ENCODE measurements at places on chromosomes 1 and 21.

DNA sequence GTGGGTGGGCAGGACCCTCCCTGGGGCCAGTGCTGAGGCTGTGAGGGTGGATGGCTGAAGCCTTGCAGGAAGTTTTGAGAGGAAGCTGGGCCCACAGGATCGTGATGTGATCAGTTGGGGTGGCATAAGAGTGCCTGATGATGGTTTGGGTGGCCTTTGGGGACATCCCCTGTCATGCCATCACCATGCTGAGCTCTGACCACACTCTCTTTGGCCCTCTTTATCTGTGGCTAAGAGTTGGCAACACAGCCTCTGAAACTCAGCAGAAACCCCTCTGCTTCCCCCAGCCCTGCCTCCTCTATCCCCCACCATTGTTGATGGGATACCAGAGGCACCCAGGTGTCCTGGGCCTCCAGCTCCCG, 19.8 kb downstream of the MIIP start:
- DNase-seq, result no peak

GRCh38 chr1:201468501-201468843, 516 bp downstream of the PHLDA3 start:
- DNase-seq, result peak; percentile 60

GRCh38 chr1:229531326-229531725, 23.2 kb upstream of the NUP133 start:
- DNase-seq, result no peak

GRCh38 chr1:175171036-175171913, 21.3 kb downstream of the KIAA0040 start:
- DNase-seq, result no peak

GRCh38 chr21:20377250-20377649, 621.0 kb upstream of the NCAM2 start:
- no peak for DNase-seq

DNA sequence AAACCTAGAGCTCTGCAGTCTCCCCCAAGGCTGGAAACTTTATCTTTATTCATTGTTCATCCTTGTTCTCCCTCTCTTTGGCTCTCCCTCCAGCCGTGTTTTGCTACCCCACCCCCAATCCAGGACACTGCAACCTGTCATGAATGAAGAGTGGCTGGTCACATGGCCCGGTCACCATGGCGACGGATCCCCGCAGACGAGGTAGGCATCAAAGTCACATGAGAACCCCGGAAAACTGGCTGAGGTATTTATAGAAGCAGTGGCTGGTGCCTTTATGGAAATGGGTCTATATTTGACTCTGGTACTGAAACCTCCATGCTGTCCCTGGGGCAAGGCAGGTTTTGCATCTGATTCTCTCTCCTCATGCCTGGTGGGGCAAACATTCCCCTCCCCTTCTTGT, 13.4 kb upstream of the SLC6A17 start:
- DNase-seq, result peak; percentile 78

DNA sequence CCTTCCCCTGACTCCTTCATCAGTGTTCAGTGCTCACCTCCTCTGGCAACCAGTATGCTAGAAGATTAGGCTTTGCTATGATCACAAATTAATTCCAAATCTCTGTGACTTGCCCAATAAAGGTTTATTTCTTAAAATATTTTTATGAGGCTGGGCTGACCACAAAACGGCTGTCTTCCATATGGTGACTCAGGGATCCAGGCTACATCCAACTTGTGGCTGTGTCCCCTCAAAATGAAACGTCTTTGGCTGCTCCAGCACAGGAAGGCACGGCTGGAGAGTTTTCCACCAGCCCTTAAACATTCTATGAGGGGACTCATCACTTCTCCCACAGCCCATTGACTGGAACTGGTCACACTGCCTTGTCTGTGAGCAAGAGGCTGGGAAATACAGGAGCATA, 131.5 kb downstream of the HUNK start:
- no peak for DNase-seq

DNA sequence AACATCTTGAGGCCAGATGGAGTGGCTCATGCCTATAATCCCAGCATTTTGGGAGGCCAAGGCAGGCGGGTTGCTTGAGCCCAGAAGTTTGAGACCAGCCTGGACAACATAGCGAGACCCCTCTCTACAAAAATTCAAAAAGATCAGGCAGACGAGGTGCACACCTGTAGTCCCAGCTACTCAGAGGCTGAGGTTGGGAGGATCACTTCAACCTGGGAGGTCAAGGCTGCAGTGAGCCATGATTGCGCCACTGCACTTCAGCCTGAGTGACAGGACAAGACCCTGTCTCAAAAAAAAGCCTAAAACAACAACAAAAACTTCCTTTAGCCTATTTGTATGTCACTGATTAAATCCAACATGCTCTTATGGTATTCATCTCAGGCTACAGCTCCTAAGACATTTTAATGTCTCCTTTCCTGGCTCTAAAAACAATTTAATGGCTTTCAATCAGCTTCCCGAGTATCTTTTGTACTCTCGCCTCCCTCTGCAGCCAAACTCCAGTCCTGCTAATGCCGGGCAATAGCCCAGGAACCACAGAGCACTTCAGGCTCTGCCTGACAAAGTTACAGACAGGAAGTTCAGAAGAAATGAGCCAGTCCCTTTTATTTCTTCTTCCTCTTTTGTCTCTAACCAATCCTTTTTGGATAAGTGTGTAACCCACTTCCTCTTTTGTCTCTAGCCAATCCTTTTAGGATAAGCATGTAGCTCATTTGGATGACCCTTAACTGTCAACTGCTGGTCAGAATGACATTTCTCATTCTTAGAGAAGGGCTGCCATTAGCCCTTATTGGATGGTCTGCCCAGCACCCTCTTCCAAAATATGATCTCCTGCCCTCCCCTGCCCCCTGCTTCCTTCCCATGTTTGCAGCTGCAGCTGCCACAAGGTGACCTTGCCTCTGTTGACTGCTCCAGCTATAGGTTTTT, 6.6 kb upstream of the DOP1B start:
- no peak for DNase-seq

DNA sequence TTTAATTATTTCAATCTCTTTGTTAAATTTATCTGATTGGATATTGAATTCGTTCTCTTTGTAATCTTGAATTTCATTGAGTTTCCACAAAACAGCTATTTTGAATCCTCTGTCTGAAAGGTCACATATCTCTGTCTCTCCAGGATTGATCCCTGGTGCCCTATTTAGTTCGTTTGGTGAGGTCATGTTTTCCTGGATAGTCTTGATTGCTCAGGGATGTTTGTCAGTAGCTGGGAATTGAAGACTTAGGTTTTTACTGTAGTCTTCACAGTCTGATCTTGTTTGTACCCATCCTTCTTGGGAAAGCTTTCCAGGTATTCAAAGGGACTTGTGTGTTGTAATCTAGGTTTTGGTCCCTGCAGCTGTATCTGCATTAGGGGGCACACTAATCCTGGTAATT, 6.8 kb upstream of the MTARC2 start:
- DNase-seq, result no peak

DNA sequence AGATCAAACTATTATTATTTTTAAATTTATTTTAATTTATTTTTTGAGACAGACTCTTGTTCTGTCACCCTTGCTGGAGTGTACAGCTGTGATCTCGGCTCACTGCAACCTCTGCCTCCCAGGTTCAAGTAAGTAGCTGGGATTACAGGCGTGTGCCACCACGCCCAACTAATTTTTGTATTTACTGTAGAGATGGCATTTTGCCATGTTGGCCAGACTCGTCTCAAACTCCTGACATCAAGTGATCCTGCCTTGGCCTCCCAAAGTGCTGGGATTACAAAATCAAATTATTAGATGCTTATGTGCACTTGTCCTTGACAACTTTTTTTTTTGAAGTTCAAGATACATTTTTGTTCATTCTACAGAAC, 15.4 kb downstream of the LIN9 start:
- DNase-seq, result no peak

- DNase-seq, result no peak
These were observed 116.5 kb downstream of the SMYD2 start for GRCh38 chr1:214397497-214397896.

DNA sequence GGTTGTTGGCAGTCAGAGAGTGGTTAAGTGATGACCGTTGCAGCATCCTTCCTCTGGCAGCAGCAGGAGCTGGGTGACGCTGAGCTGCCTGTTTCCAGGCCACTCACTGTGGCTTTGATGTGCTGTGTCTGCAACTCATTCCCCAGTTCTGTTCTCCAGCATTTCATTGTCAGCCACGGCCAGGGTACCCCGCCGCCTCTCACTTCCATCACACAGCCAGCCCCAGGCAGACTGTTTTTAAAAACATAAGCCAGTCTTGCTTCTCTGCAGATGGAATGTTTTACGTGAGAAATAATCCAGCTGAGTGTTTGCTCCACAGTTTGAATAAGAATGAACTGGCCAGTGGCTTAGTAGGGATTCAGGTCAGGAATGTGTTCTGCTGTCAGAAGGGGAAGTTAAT, 21.5 kb upstream of the ST6GALNAC3 start:
- DNase-seq, result no peak

DNA sequence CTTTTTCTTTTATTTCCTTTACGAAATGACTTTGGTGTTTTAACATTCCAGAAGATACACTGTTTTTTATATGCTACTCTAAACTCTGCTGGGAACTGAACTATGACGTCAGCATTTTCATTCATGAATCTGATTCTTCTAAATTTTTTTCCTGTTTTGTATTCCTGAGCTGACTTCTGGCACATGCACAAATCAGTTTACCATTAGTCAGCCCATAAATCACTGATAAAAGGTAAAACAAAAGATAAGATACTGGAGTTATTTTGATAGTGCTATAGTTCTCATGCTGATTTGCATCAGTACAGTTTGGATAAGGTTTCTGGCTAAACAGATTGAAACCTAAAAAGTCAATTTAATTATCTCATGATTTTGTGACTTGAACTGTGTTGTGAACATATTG, 10.4 kb downstream of the CAMTA1 start:
- DNase-seq, result no peak

GRCh38 chr1:80731241-80731894, 1069.4 kb upstream of the ADGRL2 start:
- no peak for DNase-seq

GRCh38 chr21:38810034-38810825, 4.5 kb downstream of the ETS2 start:
- DNase-seq, result no peak

- DNase-seq, result no peak
These were observed 651.0 kb upstream of the PLXNA2 start for GRCh38 chr1:208895181-208895580.

DNA sequence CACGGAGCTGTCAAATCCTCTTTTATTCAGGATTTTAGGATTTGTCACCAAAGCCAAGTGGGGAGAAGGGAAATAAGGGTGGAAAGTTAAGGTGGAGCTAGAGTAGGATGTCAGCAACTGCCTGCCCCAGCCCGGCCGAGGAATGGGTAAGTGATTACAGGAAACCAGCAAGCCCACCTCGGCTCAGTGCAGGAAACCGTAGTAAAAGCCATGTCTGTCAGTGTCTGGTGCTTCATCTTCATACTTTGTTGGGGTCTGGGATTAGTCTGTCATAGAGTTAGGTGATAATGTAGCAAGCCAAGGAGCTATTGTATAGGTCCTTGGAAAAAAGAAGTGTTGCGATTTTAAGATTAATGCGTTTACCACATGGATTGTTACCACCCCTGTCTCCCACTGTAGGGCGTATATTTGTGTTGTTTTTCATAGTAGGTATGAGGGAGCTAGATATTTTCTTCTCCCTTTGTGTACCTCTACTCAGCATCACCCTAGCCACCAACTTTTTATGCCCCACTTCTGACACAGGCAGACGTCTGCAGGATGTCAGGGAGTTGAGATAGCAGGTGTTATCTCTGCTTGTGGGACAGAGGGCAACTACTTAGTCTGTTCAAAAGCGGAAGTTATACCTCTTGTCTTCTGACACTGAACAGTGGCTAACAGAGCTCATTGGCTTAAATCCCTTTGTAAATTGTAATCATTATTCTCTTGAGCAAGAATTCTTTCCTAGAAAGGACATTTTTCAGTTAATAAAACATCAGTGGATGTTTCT, 253.7 kb downstream of the HHAT start:
- no peak for DNase-seq

GRCh38 chr1:1427106-1427819, 6.2 kb upstream of the ANKRD65 start:
- peak; percentile 75 for DNase-seq

DNA sequence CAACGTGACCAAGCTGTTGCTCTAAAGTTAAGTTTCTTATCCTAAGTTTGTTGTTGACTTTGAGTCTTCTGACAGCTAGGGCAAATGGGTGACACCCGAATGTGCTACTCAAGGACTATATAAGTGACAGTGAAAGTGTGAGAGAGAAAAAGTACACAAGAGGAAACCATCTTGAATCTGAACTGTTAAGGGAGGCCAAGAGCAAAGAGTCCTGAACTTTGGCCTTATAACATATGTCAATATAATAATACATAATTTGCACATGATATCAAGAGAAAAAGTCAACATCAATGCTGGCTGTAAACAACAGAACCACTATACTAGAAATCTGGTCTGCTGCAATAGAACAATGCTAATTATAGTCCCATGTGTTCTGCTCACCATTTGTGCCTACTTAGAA, 29.5 kb downstream of the SYNJ1 start:
- DNase-seq, result no peak

DNA sequence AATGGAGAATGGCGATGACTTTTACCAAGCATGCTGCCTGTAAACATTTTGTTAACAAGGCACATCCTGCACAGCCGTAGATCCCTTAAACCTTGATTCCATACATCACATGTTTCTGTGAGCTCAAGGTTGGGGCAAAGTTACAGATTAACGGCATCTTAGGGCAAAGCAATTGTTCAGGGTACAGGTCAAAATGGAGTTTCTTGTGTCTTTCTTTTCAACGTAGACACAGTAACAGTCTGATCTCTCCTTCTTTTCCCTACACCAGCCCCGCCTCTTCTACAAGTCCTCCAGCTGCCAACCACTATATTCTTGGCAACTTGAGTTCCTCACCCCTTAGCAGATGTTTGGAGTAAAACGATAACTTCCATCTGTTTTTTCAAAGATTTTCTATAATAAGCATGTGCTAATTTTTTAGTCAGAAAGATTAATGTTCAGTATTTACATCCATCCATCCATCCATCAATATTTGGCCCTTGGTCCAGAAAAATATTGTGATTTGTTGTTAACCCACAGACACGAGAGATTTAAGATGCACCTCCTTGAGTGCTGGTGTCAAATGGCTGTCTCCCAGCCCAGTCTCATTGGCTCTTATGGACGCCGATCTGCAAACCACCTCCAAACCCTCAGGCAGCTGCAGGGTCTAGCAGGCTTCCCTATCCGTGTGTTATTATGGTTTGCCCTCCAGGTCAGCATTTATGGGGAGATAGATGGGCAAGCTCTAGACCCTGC, 3.8 kb downstream of the DNALI1 start:
- DNase-seq, result no peak

DNA sequence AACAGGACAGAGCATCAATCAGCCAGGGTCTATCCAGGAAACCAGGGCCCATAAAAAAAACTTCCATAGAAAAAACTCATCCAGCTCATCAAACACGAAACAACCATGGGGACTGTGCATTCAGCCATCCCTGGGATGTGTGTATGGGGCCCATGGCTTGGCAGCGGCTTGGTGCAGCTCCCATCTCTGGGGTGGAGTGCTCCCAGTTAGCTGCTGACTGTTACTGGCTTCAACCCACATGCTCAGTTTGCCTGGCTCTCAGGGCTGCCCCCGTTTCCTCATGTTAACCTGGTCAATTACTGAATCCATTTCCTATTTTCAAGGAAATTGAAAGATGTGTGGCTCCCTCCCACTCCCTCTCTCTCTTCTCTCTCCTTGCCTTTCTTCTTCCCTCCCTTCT, 37.3 kb upstream of the STUM start:
- no peak for DNase-seq

Measured in nephron progenitor cell (in vitro differentiated cells).